Activated naive CD4-positive, alpha-beta T cell treated with anti-CD3 and anti-CD28 coated beads for 36 hours (primary cell): ENCODE measurements at places on chromosomes 7 and 10. TPM values are rescaled to one million over a fixed set of nuclear protein-coding genes. Genes with fewer than 3 reads are reported as not detected.

The SSC4D gene
- total RNA-seq, result 0.57 TPM

The HOXA4 gene
- 0.14 TPM for total RNA-seq

DNA sequence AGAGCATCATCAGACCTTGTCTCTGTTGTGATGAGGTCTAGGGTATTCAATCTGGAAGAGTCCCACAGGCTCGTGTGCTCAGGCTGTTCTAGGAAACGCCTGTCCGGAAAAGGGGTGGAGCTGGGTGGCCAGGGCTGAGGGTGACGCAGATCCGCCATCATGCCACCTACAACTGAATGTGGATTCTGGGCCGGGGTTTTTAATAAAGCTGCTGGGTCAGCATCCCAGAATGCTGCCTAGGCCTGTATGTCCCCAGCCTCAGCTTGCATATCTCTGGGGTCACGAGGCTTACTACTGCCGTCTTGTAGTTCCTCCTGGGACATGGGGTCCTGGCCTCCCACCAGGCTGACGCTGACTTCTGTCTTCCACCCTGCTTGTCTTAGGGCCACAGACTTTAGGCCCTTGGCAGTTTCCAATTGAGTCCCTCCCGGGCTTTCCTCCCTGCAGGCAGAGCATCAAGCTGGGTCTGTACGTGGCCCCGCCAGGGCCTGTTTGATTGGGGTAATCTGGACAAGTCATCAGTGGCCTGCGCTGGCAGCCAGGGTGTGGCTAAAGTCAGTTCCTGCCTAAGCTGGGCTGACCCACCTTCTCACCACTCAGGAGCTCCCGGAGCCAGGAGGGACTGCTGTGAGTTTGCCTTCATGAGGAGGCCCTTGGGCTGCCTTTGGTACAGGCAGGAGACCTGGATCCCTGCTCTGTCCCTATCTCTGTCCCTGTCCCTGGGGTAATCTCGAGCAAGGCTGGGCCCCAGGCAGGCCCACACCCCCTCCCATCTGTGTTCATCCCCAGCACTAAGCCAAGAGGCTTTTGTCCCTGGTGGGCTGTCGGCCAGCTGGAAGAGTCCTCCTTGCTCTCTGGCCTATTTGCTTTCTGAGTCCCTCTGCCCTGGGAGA is 79.9 kb downstream of the ZMIZ1 start:
- DNase-seq, result no peak

The UFSP1 gene
- 1.4 TPM for total RNA-seq

GRCh38 chr7:114931656-114932011 is 9.7 kb downstream of the MDFIC start:
- peak; percentile 56 for DNase-seq

DNA sequence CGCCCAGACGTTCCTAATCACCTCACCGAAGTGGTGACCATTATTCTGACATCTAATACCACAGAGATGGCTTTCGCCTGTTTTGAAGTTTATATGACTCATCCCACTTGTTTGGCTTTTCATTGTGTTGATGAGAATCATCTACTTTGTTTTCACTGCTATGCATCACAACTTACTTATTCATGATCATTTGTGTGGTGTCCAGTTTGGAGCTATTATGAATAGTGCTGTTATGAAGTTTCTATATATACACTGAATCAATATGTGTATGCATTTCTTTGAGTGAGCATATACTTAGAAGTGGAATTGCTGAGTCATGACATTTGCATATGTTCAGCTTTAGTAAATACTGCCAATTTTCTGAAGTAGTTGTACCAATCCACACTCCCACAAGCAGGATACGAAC is 38.6 kb upstream of the TNKS2 start:
- DNase-seq, result no peak

The A1CF gene
- total RNA-seq, result not detected

The ADIRF gene
- total RNA-seq, result not detected

GRCh38 chr7:137801003-137801402 is 45.8 kb downstream of the DGKI start:
- DNase-seq, result no peak

DNA sequence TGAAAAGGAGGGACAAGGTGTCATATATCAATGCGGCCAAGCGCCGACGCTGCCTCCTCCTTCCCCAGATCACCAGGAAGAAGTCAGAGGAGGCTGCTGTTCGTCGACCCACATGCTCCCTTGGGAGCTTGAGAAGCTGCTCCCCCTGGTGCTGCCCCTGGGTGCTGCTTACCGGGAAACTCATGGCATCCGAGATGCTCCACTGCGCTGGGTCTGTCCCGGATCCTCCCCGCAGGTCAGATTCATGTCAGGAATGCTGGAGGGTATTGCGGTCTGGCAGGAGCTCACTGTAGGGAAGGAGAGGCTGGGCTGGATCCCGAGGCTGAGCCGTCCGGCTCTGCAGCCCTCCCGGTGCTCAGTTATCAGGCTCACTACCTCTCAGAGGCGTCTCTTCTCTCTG is 123.7 kb upstream of the FAM20C start:
- no peak for DNase-seq

The VAX1 gene
- total RNA-seq, result not detected

DNA sequence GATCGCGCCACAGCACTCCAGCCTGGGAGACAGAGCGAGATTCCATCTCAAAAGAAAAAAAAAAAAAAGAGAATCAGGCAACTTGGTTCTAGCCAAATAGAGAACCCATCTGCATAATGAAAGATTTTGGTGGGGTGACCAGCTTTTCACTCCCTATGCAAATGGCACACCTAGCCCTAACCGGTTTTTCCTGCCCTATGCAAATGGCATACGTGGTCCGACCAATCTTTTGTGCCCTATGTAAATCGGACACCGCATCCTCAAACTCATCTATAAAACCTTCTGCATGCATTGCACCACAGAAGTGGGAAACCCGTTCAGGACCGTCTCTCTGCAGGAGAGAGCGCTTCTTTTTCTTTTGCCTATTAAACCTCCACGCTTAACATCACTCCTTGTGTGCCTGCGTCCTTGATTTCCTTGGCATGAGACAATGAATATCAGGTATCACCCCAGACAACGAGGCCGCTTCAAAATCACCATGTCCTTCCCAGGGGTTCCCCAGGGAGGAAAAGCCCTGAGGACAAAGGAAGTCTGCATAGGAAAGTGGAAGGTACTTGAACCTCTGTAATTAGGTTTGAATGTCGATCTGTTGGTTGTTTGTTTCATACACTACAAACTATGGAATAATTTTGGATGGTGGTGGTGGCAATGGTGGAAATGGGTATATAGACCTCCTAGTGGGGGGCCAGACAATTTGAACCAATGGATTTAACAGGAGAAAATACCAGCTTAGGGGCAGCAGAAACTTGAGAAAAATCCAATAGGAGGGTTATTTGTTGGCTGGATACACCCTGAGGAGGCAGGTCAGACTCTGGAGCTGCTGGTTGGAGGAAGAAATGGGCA is 396.2 kb downstream of the TYW1 start:
- no peak for DNase-seq

DNA sequence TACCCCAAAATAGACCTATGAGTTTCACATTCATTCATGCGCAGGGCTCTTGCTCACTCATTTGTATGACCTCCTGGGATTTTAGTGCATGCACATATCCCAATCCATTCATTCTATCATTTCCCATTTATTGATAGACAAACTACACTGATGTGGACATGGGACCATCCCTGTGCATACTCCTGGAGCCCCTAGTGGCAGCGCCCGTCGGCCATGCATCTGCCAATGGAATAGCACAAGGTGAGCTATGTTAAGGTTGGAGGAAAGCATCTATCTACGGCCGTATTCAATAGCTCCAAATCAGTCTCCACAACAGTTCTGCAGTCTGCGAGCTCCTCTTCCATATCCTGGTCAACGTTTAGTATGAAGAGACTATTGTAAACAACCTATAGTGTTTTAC is 31.7 kb upstream of the FIGNL1 start:
- no peak for DNase-seq

The TMEM273 gene
- total RNA-seq, result 0.48 TPM

DNA sequence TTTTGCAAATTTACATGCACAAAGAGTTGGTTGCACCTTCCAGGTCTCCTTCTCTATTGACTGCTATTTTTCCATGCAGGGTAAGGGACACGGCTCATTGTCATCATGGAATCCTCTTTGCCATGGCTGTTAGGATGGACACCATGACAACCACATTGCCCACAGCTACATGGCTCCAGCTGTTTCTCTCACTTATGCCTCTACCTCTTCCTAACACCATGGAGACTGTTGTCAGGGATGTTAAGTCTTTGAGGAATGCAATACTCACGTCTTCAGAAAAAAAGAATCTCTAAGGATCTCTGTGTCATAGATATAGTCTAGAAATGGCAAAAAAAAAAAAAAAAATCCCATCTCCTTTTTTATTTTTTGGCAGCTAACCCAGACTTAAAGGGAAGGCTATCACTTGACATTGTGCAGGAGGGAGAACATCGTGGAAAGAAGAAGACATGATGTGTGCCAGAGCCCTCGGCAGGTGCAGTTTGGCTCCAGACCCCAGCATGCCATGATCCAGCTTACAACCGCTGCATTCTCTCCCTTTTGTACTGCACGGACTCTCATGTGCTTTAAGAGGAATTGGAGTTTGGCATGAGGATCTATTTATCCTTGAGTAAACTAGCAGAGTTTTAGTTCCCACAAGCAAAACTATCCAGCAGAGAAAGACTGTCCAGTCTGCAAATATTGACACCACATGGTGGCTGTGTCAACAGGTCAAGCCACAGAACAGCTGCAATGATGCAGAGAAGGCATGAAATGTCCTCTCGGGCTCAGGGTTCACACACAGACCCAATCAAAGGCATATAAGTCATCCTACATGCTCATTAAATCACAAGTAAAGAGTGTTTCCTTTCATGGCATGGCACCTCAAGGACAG is 70.8 kb downstream of the FRMD4A start:
- DNase-seq, result no peak

DNA sequence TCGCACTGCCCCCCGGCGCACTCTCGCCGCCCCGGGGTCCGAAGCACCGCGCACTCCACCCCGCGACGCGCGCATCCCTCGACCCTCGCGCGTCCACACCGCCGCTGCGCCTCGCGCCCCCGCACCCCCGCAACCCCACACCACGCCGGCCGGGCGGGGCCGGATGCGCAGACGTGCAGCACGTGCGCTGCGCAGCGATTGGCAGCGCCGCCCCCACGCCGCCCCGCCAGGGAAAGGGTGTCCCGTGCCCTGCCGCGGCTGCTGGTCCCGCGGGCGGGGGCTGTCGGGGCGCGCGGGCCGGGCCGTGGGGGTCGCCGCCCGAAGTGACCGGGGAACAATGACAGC is 53.7 kb upstream of the KDM7A start:
- peak; percentile 76 for DNase-seq

- DNase-seq, result no peak
Observed at GRCh38 chr7:158603773-158604755, 16.4 kb upstream of the PTPRN2 start.

The MYH16 gene
- not detected for total RNA-seq

DNA sequence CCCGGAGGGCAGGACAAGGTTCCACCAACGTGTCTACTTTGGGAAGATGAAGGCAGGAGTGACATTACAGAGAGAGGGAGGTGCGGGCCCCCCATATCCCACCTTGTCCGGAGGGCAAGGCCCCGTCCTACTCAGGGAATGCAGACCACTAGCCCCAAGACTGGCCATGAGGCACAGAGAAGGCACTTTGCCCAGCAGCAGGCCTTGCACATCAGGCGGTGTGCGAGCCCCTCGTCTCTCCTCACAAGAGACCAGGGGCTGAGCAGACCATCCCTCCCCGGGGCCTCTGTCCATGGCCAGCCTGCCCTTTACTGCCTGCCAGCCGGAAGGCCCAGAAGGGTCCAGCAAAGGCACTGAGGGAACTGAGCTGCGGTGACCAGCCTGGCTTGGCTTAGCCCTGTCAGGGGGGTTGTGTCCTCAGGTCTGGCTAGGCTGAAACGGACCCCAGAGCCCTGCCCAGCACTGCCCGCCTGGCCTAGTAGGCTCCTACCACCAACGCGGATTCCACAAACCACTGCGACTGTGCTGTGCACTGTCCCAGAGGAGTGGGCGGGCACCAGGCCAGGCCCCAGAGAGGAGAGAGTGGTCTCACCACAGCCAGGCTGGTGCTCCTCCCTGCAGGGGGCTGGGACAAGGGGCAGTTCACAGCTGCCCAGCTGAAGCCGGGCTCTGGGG is 16.7 kb downstream of the CAMK2B start:
- no peak for DNase-seq

The TAS2R5 gene
- 0.95 TPM for total RNA-seq

GRCh38 chr7:112439476-112439875 is 10.8 kb upstream of the IFRD1 start:
- DNase-seq, result no peak

- no peak for DNase-seq
Observed at GRCh38 chr10:103491729-103492364, 1.7 kb upstream of the NEURL1 start.

DNA sequence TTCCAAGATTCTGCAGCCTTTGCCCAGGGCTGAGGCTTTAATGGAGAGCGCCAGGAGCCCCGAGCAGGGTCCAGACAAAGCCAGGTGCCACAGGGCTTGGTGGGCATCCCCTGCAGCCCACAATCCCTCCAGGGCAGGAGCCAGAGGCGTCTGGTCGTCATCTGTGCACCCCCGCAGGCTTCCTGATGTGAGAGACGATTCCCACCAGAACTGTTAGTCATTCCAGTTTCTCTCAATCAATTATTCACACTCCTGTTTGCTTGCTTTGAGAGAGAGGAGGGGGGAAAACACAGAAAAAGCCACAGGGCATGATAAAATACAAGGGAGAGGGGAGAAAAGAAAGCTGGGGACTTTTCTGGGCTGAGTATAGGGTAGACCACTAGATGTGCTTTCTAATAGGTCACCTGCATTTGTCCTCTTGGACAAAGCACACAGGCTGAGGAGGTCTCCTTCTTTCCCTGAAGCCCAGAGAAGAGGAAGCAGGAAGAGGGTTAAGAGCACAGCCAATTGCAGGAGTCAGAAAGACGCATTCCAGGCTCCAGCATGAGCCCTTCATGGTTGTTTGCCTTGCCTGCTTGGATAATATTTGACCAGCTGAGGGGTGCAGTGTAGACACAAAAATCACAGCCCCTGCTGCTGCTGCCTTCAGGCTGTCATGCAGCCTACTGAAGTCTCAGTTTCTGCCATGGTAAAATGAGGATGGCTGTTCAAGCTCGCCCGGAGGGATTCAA is 194.4 kb downstream of the PLXNA4 start:
- DNase-seq, result no peak

GRCh38 chr7:65509368-65510186 is 135.9 kb downstream of the ZNF92 start:
- no peak for DNase-seq

DNA sequence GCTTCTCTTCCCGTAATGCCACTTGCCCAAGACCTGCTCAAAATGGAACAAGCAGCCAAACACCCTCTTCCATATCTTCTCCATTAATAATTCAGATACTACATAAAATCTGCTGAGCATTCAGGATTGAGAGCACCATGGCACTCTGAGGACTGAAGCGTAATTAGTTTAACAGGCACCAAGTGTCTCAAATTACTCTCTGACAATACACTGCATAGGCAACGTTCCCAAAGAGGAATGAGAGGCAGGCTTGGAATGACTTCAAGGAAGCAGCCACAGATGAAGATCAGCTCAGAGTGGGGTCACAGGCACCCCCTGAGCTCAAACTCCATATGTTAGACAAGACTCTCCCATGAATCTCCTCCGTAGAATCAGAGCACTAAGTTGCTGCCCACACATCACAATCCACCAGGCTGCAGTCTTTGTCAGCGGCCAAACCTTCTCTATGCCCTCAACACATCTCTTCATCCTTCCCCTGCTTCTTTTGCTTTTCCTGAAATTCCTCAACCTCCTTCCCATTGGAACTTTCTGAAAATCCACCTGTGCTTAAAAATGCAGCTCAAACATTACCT is 4.7 kb upstream of the ABLIM1 start:
- no peak for DNase-seq
